Spleen (tissue), 13 donors: ENCODE measurements at places on chromosomes 2 and 18. TPM values are rescaled to one million over a fixed set of nuclear protein-coding genes. Genes with fewer than 3 reads are reported as not detected.

DNA sequence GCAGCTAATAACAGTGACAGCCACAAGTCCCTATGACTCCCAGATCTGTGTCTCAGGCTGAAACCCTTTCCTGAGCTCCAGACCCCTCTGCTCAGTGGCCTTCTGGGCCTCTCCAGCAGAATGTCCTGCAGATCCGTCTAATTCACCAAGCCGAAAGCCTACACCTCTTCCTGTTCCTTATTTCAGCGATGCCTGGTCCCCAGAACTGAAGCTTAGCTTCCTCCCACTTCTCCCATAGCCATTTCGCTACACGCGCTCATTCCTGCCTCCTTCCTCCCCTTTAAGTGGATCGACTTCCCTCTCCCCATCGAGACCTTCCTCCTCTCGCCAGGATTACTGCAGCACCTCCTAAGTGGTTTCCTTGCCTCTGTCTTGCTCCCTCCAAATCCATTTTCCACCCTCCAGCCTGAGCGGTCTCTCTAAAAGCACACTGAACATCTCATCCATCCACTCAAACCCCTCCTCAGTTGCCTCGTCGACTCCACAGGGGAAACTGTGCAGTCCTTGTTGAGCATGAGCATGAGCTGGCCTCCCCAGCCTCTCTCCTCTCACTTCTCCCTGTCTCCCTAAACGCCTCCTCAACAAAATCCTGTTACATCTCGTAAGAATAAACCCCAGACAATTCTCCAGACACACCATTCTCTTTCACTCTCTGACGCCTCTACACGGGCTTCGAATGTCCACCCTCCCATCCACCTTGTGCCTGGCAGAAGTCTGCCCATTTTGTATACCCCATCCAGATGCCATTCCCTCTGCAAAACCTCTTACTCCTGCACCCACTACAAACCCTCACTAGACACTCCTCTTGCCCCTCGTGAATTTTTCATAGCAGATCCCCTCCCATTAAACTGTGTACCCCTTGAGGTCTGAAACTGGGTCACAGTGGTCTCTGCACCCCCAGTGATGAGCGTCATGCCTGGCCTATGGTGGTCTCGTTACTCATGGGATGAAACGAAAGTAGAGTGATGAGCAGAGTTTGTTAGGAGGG lies 232.6 kb downstream of the ATAD2B start:
- no peak for DNase-seq

- DNase-seq: no peak
Measured at GRCh38 chr2:65856928-65857327, 424.5 kb upstream of the SPRED2 start.

The LRRTM4 gene
- total RNA-seq: not detected

DNA sequence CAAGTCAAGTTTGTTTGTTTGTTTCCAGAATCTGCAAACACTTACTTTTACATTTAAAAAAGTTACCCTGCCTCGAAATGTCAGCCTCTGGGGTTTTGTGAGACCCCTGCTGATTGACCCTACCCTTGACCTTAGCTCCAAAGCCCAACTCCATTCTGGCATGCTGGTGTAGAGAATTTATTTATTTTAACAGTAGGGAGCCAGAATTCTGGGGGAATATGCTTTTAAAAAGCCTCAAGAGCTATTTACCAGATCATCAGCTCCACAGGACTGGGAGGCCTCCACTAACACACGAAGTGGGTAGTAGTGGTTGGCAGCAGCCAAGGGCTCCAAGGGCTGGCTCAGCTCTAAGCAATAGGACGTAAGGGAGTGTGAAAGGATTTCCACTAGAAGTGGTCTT lies 23.2 kb upstream of the GREB1L start:
- no peak for DNase-seq

DNA sequence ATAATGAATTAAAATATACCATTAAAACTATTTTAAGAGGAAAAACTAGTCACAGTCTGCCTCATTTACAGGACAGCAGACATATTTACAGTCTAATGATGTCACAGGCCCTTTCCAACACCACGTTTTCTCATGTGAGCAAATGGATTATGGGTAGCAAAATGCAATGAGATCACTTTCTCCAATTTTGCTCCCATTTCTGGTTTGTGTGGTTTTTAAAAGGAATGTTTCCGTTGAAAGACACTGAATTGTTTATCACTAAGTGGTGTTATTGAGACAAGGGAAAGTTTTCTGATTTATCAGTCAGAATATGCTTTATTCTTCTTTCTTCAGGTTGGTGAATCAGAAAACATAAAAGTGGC lies 11.4 kb upstream of the NR4A2 start:
- no peak for DNase-seq

GRCh38 chr2:141467331-141467730 lies 663.5 kb downstream of the LRP1B start:
- DNase-seq: no peak

DNA sequence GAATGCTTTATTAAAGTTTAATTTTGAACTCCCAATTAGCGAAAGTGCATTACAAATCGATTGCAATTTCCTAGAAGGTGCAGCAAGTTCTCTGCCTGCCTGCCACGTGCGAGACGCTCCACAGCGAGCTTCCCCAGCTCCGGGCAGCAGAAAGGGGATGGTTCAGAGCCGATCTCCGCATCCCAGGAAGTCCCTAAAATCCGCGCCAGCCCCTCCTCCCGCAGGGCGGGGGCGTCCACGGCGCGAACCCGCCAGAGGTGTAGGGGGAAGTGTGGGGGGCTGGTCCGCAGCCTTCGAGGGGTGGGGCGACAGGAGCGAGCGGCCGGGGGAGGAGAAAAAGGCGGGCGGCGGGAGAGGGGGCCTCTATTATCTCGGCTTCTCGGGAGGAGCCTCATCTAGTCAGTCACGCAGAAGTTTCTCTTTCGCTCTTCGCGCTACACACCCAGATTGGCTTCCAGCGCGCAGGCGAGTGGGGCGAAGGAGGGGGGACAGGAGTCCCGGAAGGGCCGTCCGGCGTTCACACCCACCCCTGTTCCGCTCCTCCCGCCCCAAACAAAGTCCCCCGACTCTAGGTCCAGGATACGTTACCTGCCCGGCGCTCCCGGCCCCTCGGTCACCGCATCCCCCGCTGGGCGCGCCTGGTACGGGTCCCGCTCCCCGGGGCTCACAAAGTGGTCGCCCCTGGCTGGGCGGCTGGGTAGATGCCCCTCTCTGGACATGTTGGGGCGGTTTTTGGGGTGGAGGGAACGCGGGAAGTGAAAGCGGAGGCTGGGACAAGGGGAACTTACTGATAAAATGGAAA lies 9.1 kb upstream of the NR4A2 start:
- DNase-seq: peak; percentile 96

DNA sequence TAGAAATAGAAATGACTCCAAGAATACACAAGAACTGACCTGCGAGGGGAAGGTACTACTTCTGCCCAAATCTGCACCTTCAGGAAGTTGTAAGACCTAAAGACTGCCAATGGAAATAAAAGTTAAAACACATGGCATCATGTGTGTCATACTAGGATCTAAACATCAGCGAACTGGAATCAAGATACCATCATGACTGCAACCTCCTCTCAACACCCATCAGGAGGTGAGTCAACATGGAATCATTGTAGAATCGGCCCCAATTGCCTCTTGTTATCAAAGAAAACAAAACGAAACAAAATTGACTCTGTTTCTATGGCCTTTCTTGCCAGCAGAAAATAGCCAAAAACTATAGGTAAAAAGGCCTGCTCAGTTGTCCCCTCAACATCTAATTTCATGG lies 15.1 kb downstream of the RDH14 start:
- DNase-seq: no peak

The RAD51AP2 gene
- not detected for total RNA-seq

GRCh38 chr2:110216199-110216598 lies 3.9 kb upstream of the MTLN start:
- no peak for DNase-seq

The FEV gene
- not detected for total RNA-seq
